ENCODE measurements at places on chromosomes 16 and 17.
A peak's percentile ranks its signal among the peaks of the same experiment; 100 is the strongest.

DNA sequence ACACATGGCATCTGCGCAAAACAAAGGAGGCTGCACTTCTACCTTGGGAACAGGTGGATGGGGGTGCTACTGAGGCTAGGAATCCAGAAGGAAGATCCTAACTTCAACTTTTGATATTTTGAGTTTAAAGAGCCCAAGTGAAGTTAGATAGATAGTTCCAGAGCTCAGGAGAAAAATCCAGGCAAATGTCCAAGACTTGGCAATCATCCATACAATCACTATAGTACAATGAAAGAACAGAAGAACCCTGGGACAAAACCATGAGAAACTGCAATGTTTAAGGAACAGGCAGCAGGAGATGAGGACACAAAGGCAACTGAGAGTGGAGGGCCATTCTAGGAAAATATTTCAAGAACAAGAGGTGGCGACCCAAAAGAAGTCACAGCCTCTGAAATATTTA is 12.4 kb downstream of the CDYL2 start:
- DNase-seq, result no peak

DNA sequence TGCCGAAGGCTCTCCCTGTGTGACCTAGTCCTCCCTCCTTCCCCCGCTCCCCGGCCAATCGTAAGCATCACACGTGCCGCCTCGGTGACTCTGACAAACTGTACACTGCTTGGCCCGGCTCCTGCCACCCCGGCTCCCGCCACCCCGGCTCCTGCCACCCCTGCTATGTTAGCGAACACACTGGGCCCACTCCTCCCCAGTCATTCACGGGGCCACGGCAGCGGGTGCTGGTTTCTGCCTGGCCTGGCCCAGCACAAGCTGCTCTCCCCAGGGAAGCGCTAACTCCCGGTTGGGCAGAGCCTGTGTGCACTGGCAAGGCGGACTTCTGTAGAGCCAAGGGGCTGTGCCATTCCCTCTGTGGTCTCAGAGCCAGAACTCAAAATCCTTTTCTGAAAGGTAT is 22.0 kb downstream of the NDUFAF8 start:
- DNase-seq, result no peak

- DNase-seq, result peak; percentile 88
Measured at GRCh38 chr17:5078106-5079028, at the start of gene ZFP3. ZFP3 (plus strand) TSS chr17:5078467; CDS start chr17:5091505, 13,038 bp downstream.

- DNase-seq, result no peak
Measured at GRCh38 chr16:57172721-57173290, 13.0 kb downstream of the PSME3IP1 start.

DNA sequence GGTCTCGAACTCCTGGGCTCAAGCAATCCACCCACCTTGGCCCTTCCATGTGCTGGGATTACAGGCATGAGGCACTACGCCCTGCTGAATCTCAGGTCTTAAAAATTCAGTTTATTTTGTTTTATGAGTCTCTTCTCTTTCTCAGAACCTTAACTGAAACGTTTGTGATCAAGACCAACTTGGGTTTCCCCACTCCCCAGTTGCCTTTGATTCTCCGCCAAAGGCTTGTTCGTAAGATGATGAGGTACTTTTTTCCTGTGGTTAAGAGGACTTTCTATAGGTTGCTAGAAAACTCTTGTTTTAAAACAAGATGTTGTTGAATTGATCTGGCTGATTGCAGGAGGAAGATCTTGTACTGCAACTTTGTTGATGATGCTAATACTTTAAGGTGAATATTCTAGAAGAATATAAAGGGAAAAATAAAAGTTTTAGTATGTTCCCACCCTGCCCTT is 11.7 kb downstream of the ABCC1 start:
- DNase-seq, result no peak

DNA sequence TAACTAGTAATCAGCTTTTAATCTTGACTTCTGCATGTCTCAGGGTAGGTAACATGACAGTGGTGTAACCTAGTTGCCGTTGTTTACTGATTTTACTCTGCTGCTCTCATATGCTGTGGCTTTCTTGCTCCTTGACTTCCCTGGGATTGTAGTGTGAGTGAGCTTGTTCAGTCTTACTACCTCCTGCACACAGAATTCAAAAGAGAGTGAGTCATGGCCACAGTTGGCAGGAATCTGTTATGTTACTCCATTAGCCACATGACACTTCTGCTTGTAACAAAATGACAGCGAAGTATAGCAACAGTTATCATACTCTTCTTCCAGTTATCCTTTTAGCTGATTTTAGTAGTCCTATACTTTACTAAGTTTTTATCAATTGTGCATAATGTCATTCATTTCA is 18.8 kb downstream of the TNRC6A start:
- DNase-seq, result no peak

DNA sequence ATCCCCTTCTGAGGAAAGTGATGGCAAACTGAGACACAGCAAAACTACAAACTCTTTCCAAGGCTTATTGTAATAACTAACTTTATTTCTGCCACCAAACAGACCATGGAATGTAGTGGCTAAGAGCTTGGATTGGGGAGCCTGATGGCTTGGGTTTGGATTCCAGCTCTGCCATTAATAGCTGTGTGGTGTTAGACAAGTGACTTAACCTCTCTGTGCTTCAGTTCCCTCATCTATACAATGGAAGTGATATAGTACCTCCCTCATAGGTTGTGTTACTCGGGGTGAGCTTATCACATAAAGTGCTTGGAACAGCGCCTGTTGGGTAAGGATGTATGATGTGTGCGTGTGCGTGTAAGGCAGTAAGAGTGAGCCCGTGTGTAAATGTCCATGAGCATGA is 5.9 kb upstream of the RNF112 start:
- no peak for DNase-seq

DNA sequence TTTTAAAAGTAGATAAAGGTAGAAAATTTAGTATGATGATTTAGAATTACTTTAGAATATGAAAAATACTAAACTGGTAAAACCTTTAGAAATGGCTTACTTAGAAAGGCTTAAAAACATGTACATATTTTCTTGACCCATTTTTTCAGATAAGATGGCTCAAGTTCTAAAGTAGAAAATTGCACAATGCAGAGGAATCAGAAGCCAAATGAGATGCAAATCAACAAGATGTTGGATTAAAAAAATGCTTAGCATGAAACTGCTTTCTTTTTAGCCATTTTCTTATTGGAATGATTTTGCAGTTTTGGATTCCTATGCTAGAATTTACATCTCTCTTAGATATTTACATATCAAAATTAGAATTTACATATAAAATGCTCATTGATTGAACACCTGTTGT is 1.5 kb upstream of the KRTAP3-1 start:
- no peak for DNase-seq

GRCh38 chr17:59550703-59551102 is 14.7 kb upstream of the DHX40 start:
- no peak for DNase-seq
